Trophoblast cell (in vitro differentiated cells and primary cell): ENCODE measurements at places on chromosomes 2 and 18.

DNA sequence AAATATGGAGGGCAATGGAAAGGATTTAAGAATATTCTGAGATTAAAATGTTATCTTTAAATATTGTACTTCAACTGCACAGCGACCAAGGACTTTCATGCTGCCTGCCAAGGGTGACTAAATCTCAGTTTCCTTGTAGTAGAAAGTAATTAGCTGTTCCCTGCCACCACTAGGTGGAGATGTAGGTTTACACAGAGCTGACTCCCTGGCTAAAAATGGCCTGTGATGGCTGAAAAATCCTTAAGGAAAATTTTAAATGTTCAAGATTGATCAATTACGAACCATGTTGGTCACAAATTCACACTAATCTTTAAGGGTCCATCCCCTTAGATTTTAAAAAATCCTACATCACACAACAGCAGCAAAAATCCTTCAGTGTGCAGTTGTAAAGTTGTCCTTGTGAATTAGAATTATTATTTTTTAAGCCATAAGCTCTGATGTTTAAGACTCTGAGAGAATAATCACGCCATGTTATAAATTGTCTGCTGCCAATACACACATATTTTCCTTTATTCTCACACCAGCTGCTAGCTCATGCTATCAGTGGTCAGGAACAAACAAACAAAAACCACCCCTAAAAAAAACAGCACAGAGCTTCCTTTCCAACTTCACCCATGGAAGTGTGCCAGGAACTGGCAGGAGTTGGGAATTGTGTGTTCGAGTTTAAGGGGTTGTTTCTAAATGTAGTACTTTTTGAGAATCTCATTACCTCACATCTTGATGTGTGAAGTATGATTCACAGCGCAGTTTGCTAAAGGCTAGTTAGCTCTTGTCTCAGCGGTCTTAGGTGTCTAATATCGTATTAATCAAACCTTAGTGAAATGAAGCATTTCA is 399.8 kb downstream of the TMEM182 start:
- no peak for DNase-seq

- DNase-seq = no peak
Observed at GRCh38 chr2:88580088-88580487, 47.2 kb downstream of the EIF2AK3 start.

DNA sequence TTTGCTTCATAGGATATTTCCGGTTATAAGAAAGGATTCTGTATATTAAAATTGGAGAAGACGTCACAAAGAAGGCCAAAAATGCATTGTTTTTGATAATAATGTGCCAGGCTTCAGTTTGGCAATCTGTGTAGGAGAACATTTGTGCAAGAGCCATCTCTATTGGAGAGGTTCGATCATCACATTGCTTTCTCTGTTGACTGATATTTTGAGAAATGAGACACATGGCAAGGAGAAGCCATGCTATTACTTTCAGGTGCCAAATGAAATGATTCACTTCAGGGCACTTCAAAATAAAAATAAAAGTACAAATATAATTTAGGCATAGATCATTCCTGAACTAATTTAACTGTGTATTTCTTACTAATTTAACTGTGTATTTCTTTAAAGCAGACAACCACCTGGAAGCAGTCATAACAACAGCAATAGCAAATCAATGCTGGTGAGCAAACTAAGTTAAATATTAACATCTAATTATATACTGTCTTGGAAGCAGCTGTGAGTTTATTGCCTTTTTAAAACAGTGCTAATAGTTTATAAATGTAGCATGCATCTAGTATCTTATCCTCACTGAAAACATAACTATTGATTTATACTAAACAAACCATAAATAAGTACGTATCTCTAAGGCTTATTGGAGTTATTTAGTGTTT is 50.2 kb upstream of the CHST9 start:
- no peak for DNase-seq

GRCh38 chr2:113012436-113013335 is 7.4 kb downstream of the IL36A start:
- no peak for DNase-seq

DNA sequence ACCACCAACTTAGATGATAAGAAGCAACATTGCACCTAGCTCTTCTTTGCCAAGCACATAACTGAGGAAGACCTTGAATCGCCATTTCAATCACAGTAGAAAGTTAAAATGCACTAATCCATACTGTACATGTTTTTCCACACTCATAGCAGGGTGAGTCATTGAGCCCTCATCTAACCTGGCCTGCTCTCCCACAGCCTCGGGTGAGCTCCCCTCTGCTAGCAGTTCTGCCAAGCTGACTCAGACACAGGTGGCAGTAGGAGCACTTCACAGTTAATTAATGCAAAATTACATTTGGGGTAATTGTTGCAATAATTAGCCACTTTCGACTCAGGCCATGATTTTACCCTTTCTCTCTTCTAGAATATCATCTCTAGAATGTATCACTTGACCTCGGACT is 1632.8 kb upstream of the CELF4 start:
- DNase-seq = peak; percentile 67

- DNase-seq = no peak
Observed at GRCh38 chr2:155895016-155895415, 437.5 kb downstream of the NR4A2 start.

- DNase-seq = no peak
Observed at GRCh38 chr2:169361706-169362117, 622 bp downstream of the LRP2 start.
